Stimulated activated CD8-positive, alpha-beta memory T cell treated with anti-CD3 and anti-CD28 coated beads, Interleukin-4, amount 100 ng/mL, for 4 hours (primary cell): ENCODE measurements at places on chromosomes 4 and X.

- no peak for DNase-seq
Measured at GRCh38 chrX:119783026-119783425, 8.4 kb downstream of the RPL39 start.

DNA sequence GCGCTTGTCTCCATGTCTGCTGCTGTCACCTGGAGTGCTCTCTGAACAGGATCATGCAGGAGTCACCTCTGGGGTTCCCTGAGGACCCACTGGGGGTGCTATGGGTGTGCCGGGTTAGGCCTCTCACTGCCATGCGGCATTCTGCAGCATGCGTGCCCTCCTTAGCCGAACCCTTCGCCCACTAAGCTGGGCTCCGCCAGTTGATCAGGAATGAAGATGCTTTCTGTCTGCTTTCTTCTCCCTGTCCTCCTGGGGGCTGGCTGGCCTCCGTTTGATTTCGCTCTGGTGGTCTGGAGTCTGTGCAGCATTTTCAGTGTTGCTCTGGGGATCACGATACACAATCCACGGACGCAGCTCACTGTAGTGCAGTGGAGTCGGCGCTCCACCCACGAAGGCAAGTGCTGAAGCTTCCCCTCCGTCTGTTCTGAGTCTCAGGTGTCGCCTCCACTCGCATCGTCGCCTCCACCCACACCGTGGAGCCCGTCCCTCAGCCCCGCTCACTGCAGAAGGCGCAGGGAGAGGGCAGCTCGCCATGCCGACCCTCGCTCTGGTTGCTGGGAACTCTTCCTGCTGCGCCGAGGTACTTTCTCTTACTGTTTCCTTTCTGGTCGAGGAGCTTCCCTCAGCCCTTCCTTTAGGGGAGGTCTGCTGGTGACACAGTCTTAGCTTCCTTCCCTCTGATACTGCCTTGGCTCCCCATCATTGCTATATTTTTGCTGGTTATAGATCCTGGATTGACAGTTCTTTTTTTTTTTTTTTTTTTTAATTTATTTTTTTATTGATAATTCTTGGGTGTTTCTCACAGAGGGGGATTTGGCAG, 29.2 kb downstream of the LETM1 start:
- DNase-seq = no peak

- DNase-seq = no peak
Measured at GRCh38 chrX:120604361-120604782, 471 bp downstream of the MCTS1 start.

- no peak for DNase-seq
Measured at GRCh38 chr4:20760053-20760452, 59.8 kb downstream of the PACRGL start.

DNA sequence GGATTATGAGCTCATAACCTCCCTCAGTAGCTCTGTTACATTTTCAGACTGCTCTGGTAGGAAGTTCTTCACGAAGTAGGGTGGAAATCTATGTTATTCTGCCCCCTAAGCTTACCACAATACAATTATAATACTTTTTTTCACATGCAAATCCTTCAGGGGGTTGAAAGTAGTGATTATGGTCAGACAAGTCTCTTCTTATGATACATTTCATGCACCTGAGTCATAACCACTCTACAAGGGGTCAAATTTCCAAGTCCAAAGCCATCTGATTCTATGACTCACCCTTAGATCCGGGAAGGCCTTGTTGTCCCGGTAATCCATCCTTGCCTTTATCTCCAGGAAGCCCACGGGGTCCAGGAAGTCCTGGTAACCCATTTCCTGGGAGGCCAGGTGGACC, 95.2 kb downstream of the ATG4A start:
- DNase-seq = no peak

DNA sequence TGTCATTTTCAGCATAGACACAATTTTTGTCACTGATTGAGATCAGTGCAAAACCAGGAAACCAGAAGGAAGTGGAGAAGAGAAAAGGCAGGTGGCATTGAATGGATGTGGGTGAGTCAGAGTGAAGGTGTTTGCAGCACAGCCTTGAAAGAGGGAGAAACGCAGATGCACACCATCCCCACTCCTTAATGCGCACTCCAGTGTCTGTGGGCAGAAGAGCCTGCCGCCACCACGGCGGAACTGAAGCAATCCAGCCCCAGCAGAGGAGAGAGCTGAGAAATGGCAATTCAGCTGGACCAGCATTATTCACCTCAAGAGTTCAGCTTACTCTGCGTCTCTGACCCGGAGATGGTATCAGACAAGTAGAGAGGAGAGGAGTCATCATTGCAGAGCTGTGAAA, 393.1 kb upstream of the FRG1 start:
- no peak for DNase-seq
